ENCODE measurements at places on chromosomes 6 and 20.

- no peak for DNase-seq
Observed at GRCh38 chr20:57707849-57708693, 1.7 kb downstream of the PMEPA1 start.

GRCh38 chr6:23081701-23082100, 512.3 kb downstream of the HDGFL1 start:
- no peak for DNase-seq

GRCh38 chr6:164897523-164898235, 411.7 kb downstream of the C6orf118 start:
- no peak for DNase-seq

- no peak for DNase-seq
Observed at GRCh38 chr20:17601957-17602356, 32.1 kb downstream of the DSTN start.

GRCh38 chr6:152979116-152979515, 3.7 kb downstream of the FBXO5 start:
- no peak for DNase-seq

GRCh38 chr6:98977671-98978292, 30.0 kb upstream of the FBXL4 start:
- DNase-seq, result no peak

DNA sequence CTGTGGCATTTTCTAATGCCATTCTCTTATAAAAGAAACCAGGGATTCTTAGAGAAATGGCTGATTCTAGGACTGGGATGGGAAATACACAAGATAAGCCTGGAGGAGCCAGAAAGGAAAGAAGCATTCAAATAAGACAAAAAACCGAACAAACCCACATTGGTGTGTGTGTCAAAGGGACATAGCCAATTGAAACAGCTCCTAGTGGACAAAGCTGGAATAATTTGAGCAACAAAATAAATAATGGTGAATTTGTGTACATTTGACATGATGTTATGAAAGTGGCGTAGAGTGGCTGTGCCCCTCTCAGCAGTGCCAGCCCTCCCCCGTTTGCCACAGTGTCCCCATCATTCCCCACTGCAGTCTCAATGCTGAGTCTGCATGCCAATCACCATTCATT, 55.5 kb downstream of the B3GAT2 start:
- no peak for DNase-seq

- DNase-seq, result no peak
Observed at GRCh38 chr6:110322151-110322873, 35.8 kb downstream of the METTL24 start.

DNA sequence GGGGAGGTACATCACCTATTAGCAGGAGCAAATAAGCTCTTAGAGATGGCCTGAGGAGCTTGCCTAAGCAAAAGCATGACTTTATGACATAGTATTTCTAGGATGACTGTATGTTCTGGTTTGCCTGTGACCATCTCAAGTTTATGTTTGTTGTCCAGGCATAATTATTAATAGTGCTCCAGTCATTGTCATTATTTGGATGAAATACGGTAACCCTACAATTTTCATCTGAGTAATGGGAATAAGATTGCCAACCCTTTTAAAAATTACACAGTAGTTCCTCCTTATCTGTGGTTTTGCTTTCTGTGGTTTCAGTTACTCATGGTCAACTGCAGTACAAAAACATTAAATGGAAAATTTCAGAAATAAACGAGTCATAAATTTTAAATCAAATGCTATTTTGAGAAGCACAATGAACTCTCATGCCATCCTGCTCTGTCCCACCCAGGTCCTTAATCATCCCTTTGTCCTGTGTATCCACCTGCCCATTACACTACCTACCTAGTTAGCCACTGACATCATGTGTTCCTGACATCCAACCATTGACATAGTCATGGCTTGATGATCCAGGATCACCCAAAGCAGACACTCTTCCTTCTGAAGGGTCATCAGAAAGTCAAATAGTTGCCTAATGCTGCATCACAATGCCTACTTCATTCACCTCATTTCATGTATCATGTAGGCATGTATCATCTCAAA, 27.0 kb upstream of the TFB1M start:
- DNase-seq, result no peak

DNA sequence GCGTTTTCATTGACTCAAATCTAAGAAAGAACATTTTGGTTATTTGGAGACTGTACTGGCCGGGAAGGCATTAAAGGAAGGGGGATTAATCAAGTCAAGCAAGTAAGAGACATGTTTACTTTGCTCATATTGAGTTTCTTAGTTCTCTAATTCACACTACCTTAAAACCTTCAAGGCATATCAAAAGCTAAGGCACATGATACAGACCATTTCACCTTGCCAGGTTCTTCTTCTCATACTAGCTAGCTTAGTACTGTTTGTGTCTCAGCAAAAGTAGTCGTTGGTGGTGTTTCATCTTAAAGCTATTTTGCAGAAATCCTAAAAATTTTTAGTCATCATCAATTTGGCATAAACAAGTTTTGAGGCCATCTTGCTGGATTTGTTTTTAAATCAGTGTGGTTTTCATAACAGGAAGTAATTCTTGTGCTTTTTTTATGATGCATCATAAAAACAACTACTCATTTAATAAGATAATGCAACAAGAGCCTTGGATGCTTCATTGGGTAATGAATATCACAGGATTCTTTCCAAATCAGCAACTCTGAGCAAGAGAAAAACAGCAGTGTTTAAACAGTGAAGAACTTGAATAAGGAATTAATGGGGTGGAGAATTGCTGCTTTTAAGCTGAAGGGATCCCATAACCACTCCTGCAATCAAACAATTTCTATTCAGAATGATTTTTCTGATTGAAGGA, 425.3 kb downstream of the EPM2A start:
- DNase-seq, result no peak

DNA sequence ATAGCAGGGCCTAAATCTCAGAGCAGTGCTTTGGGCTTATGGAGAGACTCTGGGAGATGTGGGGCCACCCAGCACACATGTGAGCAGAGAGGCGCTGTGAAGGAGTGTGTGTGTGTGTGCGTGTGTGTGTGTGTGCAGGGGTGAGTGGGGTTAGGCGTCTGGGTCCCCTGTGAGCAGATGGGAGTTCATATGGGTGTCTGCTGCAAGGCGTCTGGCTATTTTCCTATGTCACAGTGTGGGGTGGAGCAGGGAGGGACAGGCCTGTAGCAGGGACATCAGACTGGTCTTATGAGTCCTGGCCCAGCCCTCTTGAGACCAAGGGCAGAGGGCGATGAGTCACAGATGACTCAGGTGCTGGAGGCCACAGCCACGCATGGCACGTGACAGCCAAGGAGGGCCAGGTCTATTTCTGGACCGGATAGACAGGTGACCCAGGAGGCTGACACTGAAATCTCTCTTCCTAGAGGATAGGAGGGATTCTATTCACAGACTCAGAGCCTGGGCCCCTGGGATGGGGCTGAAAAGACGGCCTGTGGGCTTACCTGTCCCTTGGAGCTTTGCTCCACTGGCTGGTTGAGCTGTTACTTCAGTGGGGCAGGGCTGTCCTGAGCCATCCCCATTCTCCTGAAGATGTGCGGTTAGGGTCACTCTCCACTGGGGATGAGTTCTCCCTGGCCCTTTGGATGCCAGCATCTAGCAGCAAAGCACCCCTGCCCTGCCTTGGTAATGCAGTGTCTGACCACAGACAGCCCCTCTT, 28.9 kb downstream of the VEGFA start:
- DNase-seq, result no peak

GRCh38 chr20:3751675-3752385, 15.7 kb downstream of the ADISSP start:
- DNase-seq, result peak; percentile 32

DNA sequence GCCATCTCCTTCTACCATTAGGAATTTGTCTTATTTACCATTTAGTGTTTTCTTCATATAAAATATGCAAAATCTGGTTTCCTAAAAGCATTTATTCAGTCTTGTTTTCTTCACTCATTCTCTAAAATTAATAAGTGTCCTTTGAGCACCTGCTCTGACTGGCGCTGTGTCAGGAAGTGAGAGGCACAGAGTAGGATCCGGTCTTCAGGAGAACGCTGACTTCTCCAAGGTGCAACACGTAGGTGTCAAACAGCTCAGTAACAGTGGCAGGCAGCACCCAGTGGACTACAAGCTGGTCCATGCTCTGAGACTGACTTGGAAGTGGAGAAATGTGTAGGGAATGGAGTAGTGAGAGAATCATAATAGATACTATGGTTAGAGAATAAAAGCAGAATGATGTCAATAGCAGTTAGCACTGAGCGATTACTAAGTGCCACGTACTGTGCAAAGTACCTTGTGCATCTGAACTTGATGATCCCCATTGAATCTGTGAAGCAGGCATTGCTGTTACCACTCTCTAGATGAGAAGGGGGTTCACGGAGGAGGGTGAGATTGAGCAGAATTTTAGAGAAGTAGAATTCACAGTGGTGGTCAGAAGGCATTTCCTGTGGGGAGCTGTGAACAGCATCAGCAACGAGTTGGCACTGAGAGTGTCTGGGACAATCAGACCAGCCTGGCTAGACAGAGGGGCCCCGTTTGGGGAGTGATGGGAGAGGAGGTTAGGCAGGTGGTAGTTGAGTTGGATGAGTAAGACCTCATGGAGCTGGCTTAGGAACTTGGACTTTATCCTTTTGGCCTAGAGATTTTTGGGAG, 569.8 kb downstream of the QKI start:
- no peak for DNase-seq

DNA sequence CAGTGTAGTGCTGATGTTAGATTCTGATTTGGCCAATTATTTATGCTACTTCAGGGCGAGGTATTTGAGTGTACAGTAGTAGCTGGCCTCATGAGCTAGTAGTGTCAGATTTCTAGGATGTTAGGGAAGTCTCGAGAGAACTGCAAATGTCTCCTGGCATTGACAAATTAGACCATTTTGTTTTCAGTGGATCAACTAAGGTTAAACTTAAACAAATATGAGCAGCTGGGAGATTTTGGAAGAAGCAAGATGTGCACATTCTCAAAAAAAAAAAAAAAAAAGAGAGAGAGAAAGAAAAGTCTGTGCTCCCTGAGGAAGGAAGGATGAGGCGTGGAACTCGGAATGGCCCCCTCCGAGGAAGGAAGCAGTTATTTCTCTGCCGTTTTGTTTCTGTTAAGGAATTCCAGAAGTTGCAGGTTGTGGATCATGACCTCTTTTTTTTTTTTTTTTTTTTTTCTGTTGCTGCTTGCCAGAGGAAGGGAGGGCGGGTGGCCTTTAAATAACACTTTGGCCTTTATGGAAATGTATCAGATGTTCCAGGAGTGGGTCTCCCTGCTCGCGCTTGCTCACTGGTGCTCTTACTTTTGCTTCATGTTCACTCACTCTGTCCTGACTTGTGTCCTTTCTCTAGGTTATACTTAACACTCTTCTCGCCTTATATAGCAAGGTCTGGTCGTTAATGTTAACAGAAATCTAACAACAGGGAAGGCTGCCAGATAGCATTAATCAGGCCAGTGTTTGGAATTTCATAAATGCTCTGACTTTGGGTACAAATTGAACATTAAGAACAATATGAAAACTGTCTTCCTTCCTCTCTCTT, 124.4 kb downstream of the TCP11 start:
- no peak for DNase-seq

- no peak for DNase-seq
Observed at GRCh38 chr20:15487682-15488081, 1085.6 kb downstream of the KIF16B start.

DNA sequence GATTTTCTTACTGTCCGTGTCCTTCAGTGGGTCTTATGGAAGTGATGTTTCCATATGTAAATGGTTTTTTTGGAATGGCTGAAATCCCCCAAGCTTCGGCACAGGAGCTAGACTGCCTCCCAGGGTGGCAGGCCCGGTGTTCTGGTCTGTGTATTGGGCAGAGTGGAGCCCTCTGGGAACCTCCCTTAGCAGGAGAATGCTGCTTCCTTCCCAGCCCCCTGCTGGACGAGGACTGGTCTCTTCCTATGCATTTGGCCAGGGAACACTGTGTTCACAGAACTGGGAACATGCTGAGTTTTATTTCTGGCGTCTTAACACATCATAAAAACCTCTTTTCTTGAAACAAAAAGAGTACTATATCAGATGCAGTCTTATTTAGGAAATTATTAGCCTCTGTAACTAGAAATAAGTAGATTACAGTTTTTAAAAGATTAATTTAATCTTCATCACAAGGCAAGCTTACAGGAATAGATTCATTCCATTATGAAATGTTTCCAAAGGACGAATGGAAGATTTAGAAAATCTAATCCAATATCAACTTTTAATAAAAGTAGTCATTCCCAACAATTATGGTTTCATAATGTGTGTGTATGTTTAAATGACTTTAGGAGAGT, 56.6 kb downstream of the SYTL3 start:
- DNase-seq, result no peak

DNA sequence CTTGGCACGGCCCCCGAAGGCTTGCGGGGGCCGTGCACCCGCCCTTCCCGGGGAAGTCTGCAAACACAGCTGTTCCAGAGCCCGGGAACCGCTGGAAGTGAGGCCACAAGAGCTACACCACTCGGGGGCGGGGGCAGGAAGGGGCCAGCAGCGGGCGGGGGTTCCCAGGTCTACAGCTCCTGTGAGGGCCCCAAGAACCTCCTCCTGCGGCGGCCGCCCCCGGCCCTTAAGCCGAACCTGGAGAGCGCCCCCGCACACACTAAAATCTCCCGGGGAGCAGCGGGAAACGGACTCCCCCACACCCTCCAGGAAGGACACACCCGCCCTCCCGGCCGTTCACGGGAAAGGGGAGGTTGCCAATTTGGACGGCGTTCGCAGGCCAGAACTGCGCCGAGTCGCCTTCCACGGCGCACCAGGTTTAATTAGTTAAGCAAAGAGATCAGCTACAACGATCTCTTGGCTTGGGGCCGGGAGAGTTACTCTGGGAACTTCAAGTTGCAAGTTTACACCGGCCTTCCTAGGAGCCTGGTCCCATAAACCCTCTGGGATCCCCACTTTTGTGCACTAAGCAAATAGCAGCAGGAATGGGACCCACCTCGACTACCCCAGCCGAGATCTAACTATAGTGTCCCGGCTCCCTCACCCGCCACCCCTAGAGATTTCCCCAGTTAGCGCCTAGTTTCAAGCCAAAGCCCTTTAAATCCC, 1.7 kb downstream of the JAG1 start:
- DNase-seq, result no peak

DNA sequence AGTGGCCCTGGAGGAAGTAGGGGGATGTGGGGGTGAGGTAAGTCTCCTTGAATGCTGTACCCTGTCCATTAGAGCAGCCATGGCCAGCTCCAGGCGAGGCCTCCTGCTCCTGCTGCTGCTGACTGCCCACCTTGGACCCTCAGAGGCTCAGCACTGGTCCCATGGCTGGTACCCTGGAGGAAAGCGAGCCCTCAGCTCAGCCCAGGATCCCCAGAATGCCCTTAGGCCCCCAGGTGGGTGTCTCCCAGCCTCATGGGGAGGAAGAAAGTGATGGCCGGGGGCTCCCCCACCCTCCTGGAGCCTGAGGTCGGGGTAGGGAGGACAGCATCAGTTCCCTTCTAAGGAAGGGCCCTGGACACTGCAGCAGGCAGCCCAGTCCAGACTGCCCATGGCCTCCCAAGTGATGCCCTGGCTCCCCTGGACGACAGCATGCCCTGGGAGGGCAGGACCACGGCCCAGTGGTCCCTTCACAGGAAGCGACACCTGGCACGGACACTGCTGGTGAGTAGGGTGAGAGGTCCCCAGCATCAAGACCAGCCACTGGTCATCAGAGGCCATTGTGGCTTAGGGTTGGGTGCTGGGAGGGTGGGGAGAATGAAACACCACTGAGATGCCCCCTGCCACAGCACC, 1.0 kb downstream of the GNRH2 start:
- no peak for DNase-seq

Measured in naive thymus-derived CD8-positive, alpha-beta T cell (primary cell).